ENCODE measurements at places on chromosomes 11 and 22.
A peak's percentile ranks its signal among the peaks of the same experiment; 100 is the strongest.

- DNase-seq = no peak
Observed at GRCh38 chr11:43810929-43811596, 69.6 kb upstream of the ALKBH3 start.

DNA sequence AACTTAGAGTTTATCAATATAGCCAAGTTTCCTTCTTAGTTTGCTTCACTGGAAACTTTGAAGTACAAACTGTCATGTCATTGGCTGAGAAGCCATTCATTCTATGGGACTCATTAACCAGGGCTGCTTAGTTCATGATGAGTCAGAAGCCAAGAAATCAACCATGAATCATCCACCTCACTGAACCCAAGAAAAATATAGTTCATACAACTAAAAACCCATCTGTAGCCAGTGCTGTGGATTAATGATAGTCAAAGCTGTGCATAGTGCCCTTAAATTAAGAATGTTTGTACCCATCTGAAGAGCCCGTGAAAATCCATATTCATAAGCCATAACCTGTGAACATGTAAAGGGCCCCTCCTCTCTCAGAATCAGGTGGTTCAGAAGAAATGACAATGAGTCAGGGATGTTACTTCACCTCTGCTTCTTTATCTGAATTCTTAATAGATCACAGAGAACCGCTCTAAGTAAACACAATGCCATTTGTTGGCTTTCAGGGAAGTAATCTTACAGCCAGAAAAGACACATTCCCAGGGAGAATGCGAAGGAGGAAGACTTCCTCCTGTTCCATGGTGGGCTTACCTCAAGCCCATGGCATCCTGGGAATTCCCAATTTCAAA lies 25.4 kb downstream of the MMP20 start:
- no peak for DNase-seq

- DNase-seq = no peak
Observed at GRCh38 chr11:96483374-96483955, 93.7 kb downstream of the JRKL start.

GRCh38 chr11:47244448-47245350 lies 3.9 kb downstream of the ACP2 start:
- no peak for DNase-seq

GRCh38 chr22:30889996-30890480 lies 78.5 kb downstream of the MORC2 start:
- DNase-seq = no peak

GRCh38 chr11:22778642-22779041 lies 51.0 kb downstream of the SVIP start:
- no peak for DNase-seq

- no peak for DNase-seq
Observed at GRCh38 chr22:44537467-44537866, 39.4 kb upstream of the RTL6 start.

- no peak for DNase-seq
Observed at GRCh38 chr22:41351011-41351410, 30.7 kb upstream of the TEF start.

DNA sequence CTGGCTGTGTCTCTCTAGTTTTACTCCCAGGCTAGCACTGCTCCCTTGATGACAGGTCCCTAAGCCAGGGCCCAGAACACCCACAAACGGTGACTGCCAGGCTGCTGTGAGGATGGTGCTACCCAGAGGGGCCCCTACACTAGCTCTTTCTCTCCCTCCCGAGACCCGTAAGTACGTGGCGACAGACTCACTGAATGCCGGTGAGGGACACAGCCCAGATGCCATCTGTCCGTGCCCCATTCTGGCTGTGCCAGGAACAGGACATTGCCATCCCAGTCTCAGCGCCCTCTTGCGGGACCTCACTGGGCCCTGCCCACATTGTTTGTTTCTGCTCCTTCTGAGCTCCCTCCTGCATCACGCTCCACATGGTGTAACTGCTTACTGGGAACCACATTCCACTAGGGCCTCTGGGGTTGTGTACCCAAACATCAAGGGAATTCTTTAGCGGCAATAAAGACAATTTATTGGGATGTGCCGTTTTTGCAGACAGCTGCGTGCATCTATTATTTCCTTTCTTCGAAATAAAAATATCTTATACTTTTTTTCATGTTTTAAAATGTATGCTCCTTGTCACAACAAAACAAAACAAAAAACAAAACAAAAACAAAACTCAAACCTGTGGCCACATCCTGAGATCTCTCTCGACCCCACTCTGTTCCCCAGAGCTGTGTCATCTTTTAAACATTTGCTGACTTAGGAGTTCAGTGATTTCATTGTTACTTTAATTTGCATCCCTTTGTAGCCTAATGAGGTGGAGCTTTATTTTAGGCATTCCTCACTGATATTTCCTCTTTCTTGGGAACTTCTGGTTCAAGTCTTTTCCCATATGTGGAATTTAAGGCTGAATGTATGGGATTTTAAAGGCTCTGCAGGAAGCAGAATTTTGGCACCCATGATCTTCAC lies 4.4 kb upstream of the TPCN2 start:
- DNase-seq = peak; percentile 61

DNA sequence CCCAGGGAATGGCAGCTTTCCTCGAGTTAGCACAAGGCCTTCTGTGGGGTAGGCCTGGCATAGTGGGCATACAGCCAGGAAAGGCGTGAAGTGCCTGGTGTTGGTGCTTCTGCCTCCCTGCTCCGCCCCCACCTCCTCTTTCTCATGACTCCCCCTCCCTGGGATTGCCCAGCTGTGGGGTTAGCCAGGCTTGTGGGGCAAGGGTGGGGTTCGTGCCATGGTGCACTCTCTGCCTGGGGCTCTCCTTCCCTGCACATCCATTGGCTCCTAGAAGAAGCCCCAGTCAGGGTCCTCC lies 236.8 kb upstream of the NCAM1 start:
- DNase-seq = no peak

GRCh38 chr11:71544525-71545214 lies 3.5 kb upstream of the KRTAP5-9 start:
- no peak for DNase-seq

DNA sequence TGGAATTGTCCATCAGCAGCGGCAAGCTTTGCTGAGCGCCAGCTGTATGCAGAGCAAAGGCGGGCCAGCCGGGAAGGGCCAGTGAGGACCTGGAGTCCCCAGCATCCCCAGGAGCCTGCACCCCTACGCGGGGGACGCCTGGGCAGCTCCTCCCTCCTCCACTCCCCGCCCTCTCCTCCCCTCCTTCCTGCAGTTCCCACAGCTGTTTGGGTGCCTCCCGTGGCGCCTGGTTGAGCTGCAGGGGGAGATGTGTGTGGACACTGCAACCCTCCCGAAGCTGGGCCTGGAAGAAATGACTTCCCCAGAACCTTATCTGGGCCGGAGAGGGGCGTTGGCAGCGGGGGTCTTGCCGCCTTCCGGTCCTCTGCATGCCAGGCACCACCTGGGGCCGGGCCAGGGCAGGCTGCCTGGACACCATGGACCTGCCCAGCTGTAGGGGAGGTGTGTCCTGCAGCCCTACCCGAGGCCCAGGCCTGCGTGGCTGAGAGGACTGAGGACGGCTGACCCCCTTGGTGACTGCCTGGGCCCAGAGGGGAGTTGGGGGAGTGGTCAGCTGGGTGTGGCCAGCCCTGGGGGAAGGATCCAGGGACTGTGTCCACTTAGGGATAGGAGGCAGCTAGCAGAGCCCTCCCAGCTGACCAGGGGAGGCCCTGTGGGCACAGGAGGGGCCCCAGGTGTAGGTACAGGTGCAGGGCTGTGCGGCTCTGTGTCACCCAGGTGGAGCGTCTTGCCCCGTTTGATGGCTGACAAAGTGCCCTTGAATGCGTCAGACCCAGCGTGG lies 16.8 kb upstream of the MUC6 start:
- no peak for DNase-seq

- DNase-seq = no peak
Observed at GRCh38 chr11:73465023-73465675, 89.0 kb downstream of the RELT start.

DNA sequence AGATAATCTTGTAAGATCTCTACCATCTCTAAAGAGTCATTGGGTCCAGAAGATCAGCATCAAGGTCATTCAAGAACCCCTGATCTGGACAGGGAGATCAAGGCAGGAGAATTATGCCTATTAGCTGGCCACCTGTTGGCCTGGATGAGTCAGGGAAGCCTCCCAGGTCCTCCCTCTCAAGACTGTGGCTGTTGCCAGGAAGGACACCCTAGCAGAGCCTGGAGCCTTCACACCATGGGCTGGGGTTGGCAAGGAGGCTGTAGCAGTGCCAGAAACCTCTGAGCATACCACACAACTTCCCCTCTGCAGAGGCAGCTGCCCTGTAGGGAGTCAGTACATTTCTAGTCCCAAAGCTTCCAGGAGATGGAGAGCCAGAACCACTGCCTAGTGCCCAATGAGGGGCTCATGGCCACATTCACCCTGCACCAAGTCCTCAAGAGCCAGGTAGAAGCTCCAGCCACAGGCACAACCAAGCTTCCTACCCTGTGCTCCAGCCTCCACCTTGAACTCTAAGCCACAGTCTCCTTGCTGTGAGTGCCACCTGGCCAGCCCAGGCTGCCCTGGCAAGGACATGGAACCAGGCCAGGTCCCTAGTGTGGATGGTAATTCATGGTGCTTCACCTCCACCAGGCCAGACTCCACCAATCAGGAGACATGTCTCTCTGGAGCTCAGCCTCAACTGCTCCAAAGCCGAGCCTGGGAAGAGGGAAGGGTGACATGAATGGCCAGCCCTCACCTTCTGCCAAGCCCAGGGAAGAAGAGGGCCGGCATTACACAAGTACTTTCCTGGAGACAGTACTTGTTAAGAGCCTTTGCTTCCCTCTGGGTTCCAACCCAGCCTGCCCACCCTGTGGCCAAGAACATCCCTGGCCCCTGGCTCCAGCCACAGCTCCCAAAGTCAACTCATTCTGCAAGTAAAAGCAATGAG lies 124.3 kb downstream of the BUD13 start:
- no peak for DNase-seq

DNA sequence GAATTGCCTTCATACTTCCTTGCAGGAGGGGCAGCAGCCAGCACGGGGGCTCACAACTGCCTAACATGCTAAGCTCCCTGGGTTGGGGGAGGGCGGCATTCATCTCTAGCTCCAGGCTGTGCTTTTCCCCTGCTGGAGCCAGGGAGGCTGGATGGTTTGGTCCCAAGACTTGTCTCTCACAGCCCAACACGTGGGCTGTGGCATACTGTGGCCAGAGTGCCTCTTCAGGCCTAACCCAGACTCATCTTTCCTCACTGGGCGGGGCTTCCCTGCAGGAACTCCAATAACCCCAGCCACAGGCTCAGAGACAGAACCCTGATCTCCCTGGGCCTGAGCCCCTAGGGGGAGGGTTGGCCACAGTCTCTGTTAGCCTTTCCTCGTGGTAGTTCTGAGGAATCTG lies 121.9 kb upstream of the PLET1 start:
- no peak for DNase-seq

DNA sequence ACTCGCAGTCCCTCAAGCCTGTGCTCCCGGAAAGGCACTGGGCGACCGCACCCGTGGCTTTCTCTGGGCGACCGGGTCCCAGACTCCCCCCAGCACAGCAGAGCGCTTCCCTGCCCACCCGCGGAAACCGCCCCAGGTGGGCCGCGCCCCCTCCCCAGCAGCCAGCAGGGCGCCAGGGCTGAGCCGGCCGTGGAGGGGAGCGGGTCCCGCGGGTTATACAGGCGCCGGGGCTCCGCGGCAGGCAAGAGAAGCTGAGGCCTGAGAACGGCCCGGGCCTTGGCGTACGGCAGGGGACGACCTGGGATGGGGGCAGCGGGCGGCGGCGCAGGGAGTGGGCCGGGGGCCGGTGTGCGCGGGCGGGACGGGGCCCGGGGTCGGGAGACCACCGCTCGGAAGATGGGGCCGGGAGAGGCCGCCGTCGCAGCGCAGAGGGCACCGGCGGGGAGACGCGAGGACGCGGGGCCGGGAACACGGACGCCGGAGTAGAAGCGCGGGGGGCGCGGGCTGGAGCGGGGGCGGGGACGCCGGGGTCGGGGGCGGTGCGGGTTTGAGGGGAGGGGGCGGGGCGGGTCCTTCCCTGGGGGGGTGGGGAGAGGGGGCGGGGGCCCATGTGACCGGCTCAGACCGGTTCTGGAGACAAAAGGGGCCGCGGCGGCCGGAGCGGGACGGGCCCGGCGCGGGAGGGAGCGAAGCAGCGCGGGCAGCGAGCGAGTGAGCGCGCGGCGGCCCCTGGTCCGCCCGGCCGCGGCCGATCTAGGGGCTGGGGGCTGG lies at the start of gene MDK:
MDK (plus strand) TSS at position 622 of the 771 bp plus-strand sequence. CDS start 389 bp downstream, outside the sequence.
- DNase-seq = no peak

DNA sequence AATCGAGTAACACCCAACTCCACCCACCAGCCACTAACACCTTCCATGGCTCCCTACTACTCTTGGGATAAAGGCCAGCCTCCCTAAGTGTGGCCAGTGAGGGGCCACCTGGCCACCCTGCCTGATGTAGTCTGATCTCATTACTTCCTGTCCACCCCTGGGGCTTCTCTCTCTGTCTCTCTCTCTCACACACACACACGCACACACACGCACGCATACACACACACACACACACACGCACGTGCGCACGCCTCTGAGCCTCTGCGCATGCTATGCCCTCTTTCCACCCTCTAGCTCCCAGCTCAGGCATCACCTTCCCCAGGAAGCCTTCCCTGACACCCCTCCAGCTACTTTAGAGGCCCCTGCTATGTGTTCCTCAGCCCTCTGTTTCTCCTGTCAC lies 3.9 kb downstream of the MFNG start:
- no peak for DNase-seq

DNA sequence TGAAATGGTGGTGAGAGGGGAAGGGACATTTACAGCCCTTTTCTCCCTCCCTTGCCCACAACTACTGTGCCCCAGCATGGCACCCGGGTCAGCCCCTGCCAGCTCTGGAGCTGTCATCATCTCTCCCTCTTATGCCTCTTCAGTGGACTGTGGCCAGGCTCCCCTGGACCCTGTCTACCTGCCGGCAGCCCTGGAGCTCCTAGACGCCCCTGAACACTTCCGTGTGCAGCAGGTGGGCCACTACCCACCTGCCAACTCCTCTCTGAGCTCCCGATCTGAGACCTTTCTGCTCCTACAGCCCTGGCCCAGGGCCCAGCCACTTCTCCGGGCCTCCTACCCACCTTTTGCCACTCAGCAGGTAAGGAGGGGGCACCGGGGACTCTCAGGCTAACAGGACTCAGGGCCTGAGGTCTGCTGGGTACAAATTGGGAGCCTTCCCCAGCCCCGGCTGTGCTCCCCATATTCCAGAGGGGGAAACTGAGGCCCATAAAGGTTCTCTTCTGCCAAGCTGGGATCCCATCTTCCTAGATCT lies 2.9 kb downstream of the TMEM132A start:
- no peak for DNase-seq

DNA sequence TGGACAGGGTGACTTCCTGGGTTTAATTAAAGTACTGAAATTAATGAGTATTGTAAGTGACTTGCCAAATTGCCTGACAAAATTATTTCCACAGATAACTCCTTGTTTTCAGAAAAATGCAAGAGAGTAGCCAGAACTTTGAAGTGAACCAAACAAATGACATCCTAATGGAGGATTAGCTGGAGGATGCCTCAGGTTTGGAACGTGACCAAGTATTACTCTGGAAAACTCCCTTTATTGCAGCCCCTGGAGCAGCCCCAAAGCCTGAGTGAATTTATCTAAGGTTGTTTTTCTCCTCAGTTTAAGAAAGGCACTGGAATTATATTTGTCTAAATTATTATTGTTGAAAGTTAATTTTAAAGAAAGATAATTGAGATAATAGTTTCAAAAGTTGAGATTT lies 343.6 kb upstream of the MTNR1B start:
- DNase-seq = no peak

- no peak for DNase-seq
Observed at GRCh38 chr11:19275496-19275895, 34.8 kb upstream of the E2F8 start.

GRCh38 chr22:42308892-42309468 lies 38.5 kb upstream of the TCF20 start:
- DNase-seq = no peak

- no peak for DNase-seq
Observed at GRCh38 chr11:121814962-121815361, 301.1 kb downstream of the BLID start.
